ENCODE measurements at places on chromosomes 13 and 19.
A peak's percentile ranks its signal among the peaks of the same experiment; 100 is the strongest.

GRCh38 chr13:34862716-34863115 lies 79.4 kb upstream of the NBEA start:
- no peak for DNase-seq

DNA sequence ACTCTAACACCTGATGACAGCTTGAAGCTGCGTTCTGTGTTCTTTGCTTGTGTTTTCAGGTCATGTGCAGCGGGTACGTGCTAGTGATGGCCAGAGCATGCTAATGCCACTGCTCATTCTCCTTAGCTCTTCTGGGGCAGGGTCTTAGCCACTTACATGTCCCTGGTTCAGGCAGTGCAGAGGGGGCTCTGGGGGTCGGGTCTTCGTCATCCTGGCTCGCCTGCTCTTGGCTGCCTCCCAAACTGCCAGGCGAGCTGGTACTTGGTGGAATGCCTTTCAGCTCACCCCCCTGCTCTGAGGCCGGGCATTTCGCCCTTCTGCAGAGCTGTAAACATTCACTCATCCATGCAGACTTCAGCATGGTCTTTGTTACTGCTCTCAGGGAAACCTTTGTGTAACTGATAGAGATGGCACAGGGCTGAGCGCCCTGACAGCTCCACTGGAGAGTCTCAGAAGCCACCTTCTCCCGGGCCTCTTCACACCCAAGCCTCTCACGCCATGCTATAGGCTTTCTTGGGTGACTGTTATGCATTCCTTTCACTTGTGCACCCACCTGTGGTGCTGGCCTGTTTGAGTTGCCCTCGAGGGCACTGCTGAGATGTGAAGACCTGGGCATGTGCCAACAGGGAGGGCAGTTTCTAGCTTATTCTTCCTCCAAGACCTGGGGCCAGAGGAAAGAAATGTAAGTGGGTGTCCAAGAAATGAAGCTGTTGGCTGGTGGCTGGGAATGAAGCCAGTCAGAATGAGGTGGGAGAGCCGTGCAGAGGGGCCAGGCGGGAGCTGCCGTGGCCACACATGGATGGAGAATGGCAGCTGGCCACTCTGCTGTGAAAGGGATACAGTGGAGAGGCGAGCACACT lies 24.4 kb downstream of the FAM124A start:
- DNase-seq: peak; percentile 80

DNA sequence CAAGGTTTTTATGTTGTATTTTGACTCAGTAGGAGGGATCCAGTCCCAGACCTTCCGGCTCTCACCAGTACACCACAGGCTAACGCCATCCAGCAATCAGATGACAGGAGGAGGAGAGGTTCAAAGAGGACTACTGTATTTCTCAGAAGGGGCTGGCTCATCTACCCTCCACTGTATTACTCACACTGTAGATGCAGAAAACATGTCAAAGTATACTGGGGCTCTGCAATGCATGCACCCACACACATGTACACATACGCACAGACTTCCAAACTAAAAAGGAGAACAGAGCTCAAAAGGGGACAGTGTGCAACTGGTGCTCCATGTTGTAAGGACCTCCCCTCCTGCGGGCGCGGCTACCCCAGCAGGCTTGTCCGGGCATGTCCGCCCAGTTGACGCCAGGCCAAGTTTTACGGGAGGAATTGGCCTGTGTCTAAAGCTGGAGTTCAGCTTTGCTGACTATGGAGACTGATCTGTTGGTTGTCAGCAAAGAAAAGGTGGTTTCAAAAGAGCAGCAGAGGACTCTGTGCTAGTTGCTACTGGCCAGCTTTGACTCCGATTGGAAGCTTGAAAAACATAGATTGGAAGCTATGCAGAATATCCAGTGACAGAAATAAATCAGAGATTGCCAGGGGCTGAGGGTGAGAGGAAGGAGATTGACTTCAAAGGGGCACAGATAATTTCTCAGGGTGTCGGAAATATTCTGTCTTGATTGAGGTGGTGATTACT lies 314.2 kb downstream of the DLEU7 start:
- DNase-seq: peak; percentile 37

DNA sequence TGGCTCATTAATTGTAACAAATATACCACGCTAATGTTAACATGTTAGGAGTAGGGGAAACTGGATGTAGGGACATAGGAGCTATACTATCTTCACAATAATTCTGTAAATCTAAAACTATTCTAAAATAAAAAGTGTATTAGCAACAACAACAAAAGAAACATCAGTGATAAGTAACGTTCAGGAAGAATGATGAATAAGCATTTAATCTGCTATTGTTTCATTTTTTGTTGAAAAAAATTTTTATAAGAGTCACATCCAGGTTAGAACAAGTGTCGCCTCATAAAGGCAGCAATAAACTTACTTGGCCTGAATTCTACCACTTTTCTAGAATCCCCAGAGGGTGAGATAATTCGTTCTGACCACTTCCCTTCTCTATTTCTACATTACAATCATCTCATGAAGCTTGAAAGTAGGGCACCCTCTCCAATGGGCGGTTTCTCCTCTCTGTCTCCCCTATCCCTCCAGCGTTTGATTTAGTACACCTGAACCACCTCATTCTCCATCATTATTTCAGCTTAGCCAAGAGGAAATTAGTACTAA lies 253.1 kb upstream of the IPO5 start:
- no peak for DNase-seq

DNA sequence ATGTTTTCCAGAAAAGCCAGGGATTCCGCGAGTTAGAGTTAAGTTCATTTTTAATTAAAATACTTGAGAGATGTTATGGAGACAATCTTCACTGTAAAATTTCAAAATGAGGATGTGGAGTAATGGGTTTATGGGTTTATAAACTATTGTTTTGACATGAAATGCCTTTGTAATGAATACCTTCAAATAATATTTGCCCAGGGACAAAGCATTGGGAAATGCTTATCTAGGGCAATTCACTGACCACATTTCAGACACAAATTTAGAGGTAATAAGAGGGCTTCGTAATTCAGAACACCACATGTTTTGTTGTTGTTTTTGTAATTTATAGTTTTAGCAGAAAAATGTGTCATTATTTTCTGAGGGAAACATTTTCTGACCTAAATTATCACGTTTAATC lies 241.1 kb upstream of the ATXN8OS start:
- no peak for DNase-seq

DNA sequence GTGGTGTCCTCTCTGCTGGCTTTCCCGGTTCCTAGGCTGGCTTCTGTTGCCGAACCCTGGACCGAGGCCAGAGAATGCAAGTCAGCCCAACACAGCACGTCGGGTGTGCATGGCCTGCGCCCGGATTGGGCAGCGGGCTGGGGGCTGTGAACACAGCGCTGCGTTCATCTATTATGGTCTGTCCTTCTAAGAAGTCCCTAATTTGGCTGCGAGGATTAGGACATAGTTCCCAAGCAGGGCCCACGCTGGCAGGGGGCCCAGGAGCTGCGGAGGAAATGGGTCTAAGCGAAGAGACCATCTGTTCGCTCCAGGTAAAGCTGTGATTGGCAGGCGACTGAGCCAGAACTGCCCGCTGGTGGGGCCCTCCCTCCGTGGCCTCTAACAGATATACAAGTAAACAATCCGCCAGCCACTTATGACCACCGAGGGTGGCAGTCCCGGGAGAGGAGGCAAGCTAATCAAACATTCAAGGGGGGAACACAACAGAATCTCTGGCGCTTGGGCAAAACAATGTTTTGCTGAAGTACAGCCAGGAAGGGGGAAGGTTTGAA lies 6.0 kb downstream of the SYCE2 start:
- DNase-seq: peak; percentile 77

GRCh38 chr19:47603706-47604565 lies 5.0 kb upstream of the BICRA start:
- no peak for DNase-seq

DNA sequence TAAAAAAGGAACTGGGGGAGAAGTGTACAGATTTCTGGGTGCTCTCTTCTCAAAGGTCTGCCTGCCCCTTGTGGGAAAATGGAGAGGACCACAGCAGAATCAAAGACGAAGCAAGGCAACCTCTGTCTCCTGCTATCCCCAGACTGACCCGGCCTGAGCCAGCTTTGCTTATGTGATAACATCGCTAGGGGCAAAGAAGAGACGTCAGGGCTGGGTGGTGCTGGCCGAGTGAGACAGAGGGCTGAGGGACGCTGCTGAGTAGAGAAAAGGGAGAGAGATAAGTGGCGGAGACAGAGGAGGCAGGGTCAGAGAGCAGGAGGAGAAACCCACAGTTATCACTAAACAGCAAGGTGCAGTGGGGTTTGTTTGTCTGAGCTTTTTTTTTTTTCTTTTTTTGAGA lies 4.6 kb upstream of the MUC16 start:
- no peak for DNase-seq

DNA sequence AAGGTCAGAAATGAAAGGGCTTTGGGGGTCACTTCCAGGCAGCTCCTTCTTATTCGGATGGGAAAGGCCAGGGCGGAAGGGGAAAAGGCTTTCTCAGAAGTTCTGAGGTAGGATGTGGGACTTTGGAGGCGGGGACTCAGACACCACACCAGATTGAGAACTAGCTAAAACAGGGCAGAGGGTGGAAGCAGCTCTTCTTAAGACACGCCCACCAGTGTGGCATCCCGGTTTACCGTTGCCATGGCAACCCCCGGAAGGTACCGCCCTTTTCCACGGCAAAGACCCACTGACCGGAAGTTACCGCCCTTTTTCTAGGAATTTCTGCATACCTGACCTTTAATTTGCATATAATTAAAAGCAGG lies 3.8 kb upstream of the LILRA5 start:
- DNase-seq: no peak

DNA sequence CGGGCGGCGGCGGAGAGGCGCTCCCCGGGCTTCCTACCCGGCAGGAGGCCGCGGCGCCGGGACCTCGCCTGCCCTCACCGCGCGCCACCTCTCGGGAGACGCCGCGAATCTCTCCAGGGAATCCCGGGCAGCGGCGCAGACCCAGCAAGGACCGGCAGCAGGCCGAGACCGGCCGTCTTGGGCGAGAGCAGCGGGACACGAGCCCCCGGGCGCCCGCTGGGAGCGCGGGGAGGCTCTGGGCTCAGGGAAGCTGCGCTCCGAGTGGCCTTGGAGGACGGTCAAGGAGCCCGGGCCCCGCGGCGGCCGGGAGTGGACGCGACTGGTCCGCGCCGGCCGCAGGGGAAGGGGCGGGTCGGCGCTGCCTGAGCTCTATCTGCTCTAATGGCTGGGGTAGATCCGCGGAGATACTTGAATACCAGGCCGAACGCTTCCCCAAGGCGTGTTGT lies 14.7 kb downstream of the CDX2 start:
- peak; percentile 34 for DNase-seq

- DNase-seq: no peak
Measured at GRCh38 chr13:36717966-36718545, 44.2 kb downstream of the SERTM1 start.

GRCh38 chr19:48249502-48250014 lies 6.2 kb downstream of the CARD8 start:
- no peak for DNase-seq

- DNase-seq: peak; percentile 85
Measured at GRCh38 chr19:13056052-13056660, 46.5 kb downstream of the LYL1 start.

- DNase-seq: no peak
Measured at GRCh38 chr13:98648686-98649085, 71.8 kb upstream of the STK24 start.

- no peak for DNase-seq
Measured at GRCh38 chr19:54312436-54313377, at the start of gene LILRA5. TSS of gene LILRA5 (minus strand) at chr19:54313166. CDS start at chr19:54313019, 147 bp downstream.

DNA sequence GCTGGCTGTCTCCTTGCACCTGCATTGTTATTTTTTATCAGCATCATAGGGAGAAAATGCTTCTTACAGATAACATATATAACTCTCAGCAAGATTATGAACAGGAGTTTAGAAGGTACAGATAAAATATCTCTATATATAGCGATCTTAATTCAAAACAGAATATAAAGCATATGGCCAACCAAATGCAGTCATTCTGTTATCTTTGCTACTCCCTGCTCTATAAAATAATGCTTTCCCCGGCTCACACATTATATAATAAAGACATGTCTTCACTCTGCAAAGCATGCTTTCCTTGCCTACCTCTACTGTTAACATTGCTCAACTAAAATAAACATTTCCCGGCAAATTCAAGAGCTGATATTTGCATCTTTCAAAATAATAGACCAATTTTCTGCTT lies 161.7 kb downstream of the FGF14 start:
- DNase-seq: peak; percentile 10

DNA sequence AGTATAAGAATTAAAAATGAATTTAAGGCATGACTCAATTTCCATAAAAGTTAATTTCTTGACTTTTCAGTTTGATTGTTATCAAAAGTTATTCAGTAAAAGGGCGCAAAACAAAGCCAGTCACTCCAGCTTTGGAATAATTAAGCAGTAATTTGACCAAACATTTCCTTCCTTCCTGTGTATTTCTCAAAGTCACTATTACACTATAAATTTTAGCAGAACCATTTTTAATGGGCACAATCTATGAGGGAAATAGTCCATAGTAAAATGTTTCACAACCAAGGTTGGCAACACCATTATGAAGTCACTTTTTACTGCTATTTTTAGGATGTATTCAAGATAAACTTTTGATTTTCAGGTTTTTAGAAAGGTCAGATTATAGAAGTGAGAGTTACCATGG lies 91.0 kb downstream of the DACH1 start:
- no peak for DNase-seq

- DNase-seq: peak; percentile 25
Measured at GRCh38 chr13:58960888-58961287, 1202.8 kb downstream of the DIAPH3 start.

GRCh38 chr13:42574435-42575311 lies 721 bp downstream of the TNFSF11 start:
- peak; percentile 25 for DNase-seq

GRCh38 chr19:960020-960419 lies 24.1 kb upstream of the WDR18 start:
- DNase-seq: no peak

DNA sequence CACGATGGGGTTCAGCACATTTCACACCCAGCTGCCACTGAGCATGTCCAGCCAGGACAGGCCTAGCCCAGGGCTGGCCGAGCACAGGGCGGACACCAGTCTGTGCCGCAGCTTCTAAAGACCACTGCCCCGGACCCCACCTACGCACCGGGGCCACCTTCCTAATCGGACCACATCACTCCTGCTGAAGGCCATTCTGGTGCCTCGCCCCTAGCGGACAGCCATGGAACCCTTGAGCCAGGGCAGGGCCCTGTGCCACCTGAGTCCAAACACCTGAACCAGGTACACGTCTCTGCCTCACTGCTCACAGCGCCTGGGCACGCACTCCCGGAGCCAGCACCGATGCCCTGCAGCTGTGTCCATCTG lies 8.4 kb upstream of the C13orf46 start:
- no peak for DNase-seq

- DNase-seq: no peak
Measured at GRCh38 chr13:43171489-43171888, 148.1 kb downstream of the DNAJC15 start.

DNA sequence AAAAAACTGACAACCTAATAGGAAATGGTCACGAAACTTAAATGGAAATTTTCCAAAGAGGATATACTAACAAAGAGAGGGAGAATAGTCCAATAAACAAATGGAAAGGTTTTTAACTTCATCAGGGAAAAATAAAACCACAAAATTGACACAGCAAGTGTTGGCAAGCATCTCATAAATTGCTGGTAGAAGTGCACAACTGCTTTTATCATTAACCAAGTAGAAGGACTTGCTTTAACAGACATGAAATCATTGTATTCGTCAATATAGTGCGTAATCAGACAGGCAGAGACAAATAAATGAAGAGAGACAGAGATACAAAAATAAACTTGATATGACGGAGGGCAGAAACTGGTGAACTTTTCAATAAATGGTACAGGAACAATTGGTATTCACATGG lies 7.4 kb downstream of the TGDS start:
- DNase-seq: no peak
